ENCODE measurements at places on chromosomes 1 and 21. TPM values are rescaled to one million over a fixed set of nuclear protein-coding genes. Genes with fewer than 3 reads are reported as not detected.

GRCh38 chr1:62954758-62955157 lies 170.8 kb downstream of the ATG4C start:
- no peak for DNase-seq

Gene FOXE3
- total RNA-seq, result not detected

- no peak for DNase-seq
These were observed 137.3 kb downstream of the PGBD5 start for GRCh38 chr1:230288641-230289349.

DNA sequence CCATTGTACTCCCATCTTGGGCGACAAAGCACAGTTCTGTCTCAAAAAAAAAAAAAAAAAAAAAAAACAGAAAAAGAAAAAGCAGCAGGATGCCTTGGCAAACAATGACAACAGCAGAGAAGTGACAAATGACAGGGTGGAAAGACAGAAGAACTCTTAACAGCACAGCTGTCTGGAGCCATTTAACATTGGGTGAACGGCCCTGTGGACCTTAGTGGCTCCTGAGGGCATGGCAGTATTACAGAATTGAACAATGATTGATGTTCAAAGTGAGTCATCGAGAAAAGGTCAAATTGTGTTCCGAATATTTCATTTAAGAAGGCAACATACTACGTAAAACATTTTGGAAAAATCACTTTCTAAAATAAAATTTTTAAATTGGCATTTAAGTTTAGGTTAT lies 30.0 kb downstream of the DNASE2B start:
- DNase-seq, result no peak

DNA sequence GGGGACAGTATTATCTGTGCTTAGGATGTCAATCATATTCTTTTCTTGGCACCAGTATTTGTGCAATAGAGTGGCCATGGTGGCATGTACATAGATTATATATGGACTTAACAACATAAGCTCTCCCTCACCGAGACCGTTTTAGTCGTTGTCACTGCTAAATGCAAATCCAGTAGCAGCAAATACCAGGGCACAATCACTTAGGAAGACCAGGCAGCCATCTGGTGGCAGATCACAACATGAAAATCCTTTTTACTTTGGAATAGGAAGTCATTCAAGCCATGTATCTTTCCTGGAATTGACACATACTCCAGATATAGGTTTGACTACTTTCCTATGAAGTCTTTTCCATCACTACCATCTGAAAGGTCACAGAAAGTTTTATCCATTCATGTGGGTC lies 53.2 kb upstream of the C1orf87 start:
- no peak for DNase-seq
